ENCODE measurements at places on chromosomes 12 and 14.

DNA sequence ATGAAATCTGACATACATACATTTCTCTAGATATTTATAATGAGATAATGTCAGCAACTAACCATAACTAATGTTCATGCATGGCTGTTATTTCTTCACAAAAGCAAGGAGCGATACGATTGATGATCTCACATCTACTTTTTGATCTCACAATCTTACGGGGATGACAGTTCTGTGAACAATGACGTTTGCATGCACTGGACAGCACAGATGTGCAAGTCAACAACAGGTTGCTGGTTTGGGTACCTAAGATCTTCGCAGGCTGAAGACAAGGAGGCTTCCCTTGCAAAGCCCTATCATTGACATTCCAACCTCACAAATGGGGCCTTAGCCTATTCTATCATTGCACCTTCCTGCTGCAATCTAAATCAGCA lies 53.6 kb downstream of the C12orf42 start:
- DNase-seq = no peak

DNA sequence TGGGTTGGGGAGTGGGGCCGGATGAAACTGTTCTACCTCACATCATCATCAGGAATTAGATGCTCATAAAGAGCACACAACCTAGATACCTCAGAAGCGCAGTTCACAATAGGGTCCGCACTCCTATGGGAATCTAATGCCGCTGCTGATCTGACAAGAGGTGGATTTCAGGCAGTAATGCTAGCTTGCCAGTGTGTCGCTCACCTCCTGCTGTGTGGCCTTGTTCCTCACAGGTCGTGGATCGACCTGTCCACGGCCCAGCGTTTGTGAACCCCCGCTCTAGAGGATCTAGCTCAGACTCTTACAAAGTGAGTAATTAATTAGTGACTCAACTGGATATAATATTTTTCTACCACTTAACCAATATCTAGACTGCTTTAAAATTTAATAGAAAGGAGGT lies 5.8 kb downstream of the PPP1R12A start:
- no peak for DNase-seq

- no peak for DNase-seq
These were observed 5.8 kb downstream of the TRIP11 start for GRCh38 chr14:92033906-92034687.

- DNase-seq = no peak
These were observed 449.5 kb downstream of the VRK1 start for GRCh38 chr14:97246648-97247047.

DNA sequence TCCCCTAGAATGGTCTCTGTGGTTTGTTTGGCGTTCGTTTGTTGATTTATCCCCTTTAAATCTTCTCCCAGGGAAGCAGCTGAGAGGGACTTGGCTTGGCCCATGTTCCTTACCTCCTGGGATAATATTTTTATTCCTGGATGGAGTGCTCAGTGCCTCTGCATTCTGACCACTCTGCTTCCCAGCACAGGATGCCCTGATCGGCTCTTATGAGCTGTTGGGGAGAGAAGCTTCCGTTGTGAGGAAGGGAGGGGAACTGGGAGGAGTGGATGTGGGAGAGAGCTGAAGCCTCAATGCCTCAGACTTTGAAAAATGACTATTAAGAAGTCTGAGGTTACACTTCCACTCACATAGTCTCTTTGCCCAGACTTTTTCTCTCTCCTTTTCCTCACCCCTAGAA lies 114.8 kb downstream of the SMOC1 start:
- no peak for DNase-seq

DNA sequence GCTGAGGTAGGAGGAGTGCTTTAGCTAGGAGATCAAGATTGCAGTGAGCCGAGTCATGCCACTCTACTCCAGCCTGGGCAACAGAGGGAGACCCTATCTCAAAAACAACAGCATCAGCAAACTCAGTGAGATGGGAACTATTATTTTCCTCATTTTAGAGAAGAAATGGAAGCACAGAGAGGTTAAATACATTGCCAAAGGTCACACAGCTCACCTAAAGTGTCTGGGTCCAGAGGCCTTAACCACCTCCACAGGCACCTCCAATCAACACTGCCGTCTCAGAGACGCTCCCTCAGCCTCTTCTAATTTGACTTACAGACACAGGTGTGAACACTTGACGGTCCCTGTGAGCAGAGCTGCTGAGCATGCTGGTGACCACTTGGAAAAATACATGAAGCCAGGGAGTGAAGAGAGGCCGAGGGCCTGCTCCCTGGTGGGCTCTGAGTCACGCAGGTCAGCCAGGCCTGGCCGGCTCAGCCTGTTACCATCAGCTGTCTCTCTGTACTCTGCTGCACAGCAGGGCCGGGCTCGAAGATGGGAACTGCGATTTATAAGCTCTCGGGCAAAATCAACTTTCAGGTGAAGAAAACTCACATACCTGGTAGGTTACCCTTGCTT lies 77.5 kb upstream of the RASSF3 start:
- DNase-seq = no peak

DNA sequence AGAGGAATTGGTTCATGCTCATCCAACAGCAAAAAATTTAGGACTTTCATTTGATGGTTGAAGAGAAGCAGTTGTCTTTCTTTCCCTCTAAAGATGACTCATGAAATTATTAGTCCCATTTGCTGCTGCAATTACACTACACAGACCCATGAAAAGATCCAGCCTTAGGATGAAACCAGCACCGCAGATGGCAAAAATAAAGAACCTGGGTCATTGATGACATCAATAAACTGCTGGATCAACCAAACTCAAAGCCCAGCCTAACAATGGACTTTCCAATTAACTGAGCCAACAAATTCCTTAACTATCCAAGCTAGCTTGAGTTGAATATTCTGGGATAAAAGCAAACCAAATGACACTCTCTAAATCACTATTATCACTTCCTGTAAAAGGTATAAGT lies 20.7 kb downstream of the DICER1 start:
- no peak for DNase-seq

GRCh38 chr12:68350753-68351152 lies 18.6 kb upstream of the MDM1 start:
- no peak for DNase-seq

DNA sequence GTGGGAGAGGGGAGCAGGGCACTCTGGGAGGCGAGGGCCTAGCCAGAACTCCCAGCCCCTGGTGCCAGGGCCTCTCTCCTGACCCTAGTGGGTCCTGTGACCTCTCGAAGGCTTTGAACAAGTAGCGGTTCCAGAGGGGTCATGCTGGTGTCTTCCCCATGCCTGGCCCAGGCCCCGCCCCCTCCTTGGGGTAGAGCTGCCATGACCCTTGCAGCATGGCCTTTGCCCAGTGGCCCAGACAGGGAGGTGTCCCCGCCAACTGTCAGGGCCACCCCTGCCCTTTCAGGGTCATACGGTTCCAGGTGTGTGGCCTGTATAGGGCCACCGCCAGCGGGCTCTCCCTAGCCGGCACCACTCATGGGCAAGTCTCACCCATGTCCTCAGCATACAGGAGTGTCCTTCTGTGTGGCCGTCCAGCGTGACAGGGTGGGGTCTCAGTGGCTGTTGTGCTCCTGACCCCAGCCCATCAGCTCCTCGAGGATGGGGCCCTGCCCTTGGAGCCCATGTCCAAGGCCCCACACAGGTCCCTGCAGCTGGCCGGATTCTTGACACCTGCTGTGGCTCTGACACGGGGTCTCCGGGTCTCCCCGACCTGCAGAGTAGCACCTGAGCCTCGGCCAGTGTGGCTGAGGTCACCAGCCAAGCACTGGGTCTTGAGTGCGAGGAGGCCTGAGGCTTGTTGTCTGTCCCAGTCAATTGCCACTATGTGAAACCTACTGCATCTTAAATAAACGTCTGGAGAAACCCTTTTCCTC lies 34.6 kb downstream of the PACS2 start:
- no peak for DNase-seq

DNA sequence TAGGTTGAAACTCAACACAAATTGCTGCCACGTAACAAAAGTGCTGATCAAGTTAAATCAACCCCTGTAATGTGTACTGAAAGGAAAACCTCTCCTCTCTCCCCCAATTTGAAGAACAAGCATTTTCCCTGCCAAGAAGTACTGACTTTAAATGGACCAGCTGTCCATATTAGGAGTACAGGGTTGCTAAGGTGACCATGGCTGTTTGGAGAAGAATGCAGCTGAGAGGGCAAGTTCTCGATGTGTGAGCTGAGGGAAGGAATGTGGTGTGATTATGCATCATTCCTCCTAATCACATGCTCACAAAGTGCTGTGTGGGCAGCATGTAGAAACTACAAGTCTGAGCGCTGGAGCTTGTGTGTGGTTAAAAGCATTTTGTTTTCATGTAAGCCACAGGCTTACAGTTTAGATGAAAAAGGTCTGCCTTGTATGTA lies 50.9 kb upstream of the CCT2 start:
- DNase-seq = no peak

- DNase-seq = no peak
These were observed 426.0 kb downstream of the DAD1 start for GRCh38 chr14:22163051-22163450.

DNA sequence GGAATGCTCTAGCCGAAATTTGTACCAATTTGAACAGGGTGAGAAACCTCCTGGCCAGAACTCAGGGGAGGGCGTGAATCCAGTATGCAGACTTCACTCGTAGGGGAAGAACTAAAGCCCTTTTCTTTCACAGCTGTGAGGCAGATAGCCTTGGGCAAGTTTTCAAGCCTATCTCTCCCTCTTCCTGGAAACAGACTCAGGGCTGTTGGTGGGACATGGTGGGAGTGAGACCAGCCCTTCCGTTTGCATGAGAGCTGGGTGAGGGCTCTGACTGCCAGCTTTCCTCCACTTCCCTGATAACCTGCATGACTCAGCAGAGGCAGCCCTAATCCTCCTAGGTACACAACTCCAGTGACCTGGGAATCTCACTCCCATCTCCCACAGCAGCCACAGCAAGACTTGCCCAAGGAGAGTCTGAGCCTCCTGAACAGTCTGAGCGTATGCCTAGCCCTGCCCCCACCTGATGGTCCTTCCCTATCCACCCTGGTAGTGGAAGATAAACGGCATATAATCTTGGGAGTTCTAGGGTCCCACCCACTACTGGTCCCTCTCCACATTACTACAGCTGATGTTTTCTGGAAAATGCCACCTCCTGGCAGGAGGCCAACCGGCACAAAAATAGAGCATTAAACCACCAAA lies 170.1 kb upstream of the AMIGO2 start:
- no peak for DNase-seq

DNA sequence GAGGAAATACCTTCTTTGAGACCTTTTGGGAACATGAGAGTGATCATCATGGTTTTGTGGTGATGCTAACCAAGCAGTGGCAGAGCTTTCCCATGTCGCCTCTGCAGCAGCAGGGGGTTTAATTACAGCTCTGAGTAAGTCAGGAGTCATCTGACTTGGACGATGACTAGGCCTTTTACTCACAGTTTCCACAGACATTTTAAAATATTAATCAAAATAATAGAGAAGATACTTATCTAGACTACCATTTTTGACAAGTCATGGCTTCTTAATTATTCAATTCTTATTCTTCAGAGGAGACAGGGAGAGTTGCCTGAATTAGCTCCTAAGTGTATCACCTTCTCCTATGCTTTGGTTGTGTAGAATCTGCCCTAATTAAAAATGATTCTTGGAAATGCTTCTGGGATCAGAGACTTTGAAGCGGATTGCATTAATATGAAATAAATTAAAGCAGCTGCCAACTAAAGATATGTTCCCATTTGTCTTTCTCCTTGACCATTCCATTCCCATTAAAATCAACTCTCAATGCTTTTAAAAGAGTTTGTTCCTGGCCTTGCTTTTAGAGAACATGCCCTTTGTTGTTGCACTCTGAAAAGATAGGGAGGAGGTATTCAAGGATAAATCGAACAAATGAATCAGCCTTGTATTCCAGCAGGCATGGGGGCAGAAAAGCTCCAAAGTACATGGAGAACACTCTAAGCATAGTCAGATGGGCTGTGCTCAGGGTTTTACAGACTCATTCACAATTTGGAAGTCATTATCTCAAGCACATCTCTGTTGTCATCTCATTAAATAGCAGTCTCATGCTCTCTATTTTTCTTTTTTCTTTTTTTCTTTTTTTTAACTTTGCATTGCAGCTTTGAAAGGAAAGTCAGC lies 7.7 kb upstream of the IFNG-AS1 start:
- no peak for DNase-seq

DNA sequence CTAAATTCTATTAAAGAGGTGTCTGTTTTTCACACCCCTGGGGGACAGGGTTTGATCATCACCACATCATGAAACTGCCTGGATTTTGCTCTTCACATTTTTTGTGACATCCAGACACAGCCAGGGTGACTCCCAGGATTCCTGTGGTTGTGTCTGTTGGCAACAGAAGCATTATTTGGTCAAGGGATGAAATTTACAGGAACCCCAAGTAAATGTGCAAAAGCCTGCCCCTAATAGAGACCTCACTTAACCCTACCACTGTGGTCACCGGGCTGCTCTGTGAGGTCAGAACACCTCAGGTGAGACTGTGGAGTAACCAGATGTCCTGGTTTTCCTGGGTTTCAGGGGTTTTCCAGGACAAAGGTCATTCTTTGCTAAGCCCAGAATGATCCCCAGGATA lies 103.8 kb downstream of the DAD1 start:
- DNase-seq = no peak

GRCh38 chr12:32777159-32777558 lies 21.5 kb upstream of the YARS2 start:
- DNase-seq = no peak

DNA sequence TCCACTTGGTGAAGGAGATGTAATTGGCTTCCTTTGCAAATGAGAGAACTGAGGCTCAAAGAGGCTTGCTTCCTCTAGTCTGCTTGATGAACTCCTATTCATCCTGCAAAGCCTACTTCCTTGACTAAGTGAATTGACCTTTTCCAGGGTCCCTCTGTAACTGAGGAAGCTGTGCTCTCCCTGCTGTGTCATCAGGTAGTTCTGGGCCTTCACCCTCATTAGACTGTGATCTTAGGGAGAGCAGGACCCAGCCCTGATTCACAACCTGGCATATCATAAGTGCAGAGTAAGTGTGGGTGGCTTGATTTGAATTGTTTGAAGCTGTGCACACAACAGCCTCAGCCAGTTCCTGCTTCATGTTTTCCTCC lies 16.3 kb downstream of the ASB2 start:
- no peak for DNase-seq

DNA sequence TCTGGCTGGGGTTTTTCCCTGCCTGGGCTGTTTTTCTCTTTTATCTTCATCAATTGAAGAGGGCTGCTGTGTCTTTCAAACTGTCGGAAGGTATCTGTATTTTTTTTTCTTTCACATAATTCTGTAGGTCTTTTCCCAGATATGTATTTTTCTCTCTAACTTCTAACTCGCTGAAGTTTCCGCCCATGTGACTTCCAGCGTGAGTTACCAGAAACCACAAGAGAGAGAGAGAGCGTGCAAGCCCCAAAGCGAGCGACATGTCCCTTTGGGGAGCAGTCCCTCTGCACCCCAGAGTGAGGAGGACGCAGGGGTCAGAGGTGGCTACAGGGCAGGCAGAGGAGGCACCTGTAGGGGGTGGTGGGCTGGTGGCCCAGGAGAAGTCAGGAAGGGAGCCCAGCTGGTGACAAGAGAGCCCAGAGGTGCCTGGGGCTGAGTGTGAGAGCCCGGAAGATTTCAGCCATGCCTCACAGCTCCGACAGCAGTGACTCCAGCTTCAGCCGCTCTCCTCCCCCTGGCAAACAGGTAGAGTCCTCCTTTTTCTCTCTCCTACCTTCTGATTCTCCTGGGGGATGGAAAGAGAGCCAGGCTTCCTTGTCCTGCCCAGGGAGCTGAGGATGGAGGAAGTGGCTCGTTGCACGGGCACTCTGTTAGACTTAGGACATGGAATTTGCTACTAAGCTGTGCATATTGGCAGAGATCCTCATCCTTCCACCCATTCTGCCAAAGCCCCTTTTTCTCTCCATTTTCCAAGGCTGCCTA lies at the start of gene BATF:
TSS of gene BATF (plus strand) at position 246 of the 759 bp plus-strand sequence. CDS start at position 460, 214 bp downstream.
- peak; percentile 72 for DNase-seq

GRCh38 chr12:17511369-17511768 lies 578.6 kb downstream of the RERGL start:
- no peak for DNase-seq

All from T-helper 22 cell (primary cell).